MCF 10A (cell line): ENCODE measurements at places on chromosomes 2 and 18. TPM values are rescaled to one million over a fixed set of nuclear protein-coding genes. Genes with fewer than 3 reads are reported as not detected.

The DSG2 gene
- 106 and 134 TPM in 2 replicates for total RNA-seq

The DNAJC5G gene
- total RNA-seq, result not detected in 2 replicates

The RSAD2 gene
- total RNA-seq, result 0.09 TPM in 1 of 2 replicates, not detected in the other

The DIPK1C gene
- not detected in 2 replicates for total RNA-seq

The CPSF3 gene
- total RNA-seq, result 51.0 and 51.6 TPM in 2 replicates

The PROM2 gene
- total RNA-seq, result 2.6 and 2.8 TPM in 2 replicates

The CERKL gene
- total RNA-seq, result 0.23 TPM in 1 of 2 replicates, not detected in the other

The STK16 gene
- total RNA-seq, result 33.4 and 42.7 TPM in 2 replicates

The ZNF532 gene
- 64.1 and 67.6 TPM in 2 replicates for total RNA-seq
